ENCODE measurements at places on chromosomes 7 and 10.

GRCh38 chr7:26698194-26698593 is 166.2 kb downstream of the SKAP2 start:
- DNase-seq: no peak

GRCh38 chr7:99386584-99387238 is 12.2 kb downstream of the ARPC1B start:
- DNase-seq: no peak

DNA sequence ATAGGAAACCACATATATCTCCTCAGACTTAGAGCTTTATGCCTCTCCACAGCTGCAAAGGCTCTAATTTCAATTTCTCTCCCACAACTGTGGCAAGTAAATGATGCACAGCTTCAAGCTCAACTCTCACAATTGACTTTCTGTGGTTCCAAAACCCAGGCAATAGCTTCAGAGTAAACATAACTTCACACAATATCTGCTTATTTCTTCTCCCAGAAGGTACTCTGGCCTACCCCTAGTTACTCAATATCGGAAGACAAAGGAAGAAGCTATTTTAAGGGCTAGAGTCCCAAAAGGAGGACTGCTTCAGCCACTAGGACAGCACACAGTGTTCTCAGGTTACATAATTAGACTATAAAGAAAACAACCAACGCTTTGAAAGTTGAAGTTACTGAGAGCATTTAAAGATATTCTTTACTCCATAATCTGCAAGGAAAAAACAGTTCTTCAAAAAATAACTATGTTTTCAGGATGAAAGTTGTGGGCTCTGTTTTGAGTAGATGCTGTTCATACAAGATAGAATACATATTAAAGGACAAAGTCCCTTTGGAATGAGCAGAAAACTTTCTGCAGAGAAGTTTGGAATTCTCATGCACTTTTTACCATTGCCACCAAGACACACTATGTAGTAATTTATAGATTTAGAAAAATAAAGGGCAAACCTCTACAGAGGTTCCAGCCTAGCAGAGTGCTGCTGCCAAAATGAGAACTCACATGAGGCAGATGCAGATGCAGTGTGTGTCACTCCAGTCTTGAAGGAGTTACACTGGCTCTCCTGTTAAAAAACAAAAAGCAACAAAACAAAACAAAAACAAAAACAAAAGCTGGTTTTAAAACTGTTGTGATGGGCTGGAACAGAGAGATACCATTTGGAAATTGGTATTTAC is 81.8 kb downstream of the NT5C2 start:
- DNase-seq: no peak

GRCh38 chr7:17019106-17019505 is 137.3 kb upstream of the AGR3 start:
- no peak for DNase-seq

DNA sequence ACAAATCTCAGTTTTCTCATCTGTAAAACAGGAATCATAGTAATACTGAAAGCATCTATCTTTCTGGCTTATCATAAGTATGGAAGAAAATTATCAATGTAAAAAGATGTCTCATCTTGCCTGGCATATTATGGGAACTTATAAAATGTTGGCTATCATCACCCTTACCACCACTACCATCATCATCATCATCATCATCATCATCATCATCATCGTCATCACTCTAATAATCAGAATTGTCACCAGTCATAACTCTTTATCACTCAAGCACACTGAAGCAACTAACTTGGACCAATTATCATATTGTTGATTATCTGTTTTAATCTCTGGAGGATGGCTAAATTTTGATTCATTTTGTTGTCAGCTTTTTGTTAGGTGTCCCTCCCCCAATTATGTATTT is 825.4 kb downstream of the SORCS3 start:
- no peak for DNase-seq

DNA sequence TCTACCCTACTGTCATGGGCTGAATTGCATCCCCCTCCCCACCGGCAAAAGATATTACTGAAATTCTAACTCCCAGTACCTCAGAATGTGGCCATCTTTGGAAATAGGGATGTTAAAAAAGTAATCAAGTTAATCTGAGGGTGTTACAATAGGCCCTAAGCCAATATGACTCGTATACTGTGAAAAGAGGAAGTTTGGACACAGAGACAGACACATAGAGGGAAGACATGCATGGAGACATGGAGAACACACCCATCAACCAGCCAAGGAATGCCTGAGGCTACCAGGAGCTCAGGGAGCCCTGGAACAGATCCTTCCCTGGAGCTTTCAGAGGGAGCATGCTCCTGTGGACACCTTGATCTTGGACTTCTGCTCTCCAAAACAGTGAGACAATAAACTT is 138.2 kb upstream of the ADO start:
- no peak for DNase-seq

DNA sequence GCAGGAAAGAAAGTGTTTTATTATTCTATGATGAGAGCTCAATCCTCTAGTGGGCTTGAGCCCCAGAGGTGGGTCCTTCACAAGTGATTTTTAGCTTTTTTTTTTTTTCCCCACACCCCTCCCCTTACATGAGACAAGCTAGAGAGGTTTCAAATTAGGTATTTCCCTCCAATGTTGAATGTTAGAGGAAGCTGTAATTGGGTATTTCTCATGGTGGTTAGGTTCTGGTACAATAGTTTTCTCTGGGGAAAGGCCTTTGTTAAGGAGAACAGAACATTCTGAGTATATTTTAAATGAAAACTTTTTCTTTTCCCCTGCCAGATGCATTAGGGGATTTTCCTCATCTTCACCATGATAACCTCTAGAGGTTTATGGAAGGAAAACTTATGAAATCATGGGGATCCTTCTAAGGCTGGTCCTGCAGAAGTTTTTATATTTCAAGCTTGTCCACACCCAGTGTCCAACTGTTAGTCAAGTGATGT is 1039.7 kb downstream of the NRG3 start:
- no peak for DNase-seq

DNA sequence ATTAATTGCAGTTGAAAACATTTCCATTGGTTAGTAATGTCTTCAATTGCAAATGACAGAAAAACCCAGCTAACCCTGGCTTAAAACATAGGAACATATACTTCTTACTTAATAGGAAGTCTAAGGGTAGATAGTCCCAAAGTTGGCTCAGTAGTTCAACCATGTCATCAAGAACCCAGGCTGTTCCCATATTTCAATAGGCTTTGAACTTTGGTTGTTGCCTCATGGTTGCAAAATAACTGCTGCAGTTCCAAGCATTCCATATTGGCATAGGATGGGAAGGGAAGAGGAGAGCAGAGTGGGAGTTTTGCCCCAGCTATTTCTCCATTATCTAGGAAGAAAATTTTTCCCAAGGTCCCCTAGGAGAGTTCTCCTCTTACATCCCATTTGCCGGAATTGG is 81.4 kb upstream of the EEPD1 start:
- DNase-seq: no peak

- no peak for DNase-seq
These were observed 236.1 kb upstream of the BMPER start for GRCh38 chr7:33669251-33669670.

GRCh38 chr10:52357971-52358370 is 43.9 kb downstream of the DKK1 start:
- DNase-seq: no peak

DNA sequence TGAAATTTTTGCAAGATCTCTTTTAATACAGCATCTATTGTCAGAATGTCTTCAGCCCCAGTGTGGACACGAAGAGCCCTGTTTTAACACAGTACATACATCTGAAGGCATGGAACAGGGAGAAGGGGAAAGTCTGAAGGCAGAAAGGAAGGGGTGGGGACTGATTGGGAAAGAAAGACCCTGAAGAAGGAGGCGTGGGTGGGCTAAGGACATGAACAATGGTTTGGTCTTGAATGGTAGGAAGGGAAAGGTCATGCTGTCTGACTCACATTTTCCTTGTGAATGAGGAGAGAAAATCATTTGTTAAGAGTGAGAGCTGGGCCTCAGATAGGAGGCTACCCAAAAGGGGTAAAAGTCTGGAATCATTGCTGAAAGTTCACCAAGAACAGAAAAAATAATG is 297.1 kb downstream of the GALNT17 start:
- DNase-seq: no peak

DNA sequence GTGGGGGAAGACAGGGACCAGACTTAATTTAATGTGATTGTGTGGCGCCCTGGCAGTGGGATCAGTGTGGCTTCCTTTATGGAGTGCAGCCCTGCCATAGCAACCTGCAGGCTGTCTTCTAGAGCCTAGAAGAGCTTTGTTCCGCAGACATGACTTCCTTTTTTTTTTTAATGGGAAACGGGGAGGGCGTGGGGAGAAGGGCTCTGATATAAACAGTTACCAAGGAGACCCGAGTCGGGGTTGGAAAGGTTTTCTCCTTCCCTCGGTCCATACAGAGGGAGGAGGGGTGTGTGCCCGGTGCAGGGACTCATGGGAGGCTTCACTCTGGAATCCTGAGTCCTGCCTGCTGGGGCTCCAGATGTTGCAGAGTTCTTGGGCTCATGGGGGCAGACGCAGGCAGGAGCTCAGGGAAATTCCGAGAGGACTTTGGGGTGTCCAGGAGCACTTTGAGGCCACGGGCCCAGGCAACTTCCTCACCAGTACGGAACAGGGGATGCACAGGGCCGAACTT is 26.9 kb downstream of the TMEM120A start:
- DNase-seq: no peak

DNA sequence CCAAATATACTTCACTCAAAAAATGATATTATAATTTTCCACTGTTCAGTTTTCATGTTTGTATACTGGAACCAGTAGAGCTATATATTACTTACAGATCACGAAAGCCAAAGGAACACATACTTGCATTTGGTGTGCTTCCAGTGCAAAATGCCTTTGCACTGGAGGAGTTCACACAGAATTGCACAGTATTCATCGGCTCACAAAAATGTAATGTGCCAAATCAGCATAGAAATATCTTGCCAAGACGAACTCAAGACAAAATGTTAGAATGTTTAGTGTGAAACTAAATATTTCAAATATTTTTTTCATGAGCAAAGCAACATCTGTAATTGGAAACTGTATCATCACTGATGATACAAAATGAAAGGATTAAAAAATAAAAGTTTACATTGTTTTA is 646.2 kb upstream of the SEMA3D start:
- DNase-seq: no peak

DNA sequence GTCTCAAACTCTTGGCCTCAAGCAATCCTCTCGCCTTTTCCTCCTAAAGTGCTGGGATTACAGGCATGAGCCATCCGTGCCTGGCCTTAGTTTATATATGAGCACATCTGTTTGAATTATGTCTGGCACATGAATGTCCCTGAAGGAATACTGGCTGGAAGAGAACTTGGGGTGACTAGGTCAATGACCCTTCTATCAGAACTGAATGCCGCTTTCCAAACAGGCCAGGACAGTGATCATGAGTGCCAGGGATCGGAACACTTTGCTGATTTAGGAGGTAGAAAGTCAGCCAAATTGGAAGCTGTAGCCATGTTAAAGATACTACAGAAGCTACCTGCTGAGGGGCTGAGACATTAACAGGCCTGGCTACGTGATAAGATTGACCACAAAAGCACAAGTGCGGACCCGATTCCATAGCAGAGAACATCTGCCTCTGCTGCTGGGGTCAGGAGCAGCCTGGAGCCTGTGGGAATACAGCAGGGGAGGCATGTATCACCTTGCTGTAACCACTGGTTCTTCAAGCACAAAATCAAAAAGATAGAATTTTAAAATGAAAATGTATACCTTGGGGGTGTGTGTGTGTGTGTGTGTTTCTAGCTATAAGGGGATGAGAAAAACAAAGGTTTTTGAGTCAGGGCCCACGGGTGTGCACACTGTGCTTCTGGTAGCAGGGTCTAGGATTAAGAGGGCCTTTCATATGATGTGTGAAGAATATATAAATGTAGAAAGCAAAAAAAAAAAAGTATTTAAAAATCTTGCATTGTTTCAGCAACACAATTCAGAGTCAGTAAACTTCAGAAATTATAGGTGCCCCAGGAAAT is 293.7 kb downstream of the BBS9 start:
- DNase-seq: no peak

DNA sequence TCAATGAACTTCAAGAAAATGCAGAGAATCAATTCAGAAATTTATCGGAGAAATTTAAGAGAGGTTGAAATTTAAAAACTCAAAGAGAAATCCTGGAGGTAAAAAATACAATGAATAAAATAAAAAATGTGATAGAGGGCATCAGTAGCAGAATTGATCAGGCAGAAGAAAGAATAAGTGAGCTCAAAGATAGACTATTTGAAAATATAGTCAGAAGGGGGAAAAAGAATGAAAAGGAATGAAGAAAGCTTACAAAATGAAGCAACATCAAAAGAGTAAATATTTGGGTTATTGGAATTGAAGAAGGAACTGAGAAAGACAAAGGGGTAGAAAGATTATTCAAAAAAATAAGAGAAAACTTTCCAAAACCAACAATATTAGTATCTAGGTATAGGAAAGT is 291.4 kb downstream of the SH2D4B start:
- no peak for DNase-seq

DNA sequence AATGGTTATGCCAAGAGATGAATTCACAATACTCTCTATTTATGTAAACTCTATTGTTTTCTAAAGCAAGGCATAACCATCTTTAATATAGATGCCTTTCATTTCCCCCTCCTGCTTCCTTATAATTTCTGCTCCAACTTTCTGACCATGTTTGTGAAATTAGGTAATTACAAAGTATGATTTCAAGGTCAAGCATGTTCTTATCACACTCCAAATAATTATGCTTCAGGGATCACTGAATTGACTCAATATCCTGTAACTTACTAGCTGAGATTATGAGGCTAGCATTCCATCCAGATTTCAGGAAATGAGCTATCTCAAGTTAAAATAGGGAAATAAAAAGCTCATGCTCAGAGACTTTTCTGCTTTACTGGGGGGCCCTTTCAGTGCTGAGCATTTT is 655.9 kb upstream of the IGFBP3 start:
- no peak for DNase-seq

- no peak for DNase-seq
These were observed 8.8 kb downstream of the AKAP9 start for GRCh38 chr7:91949221-91950009.

DNA sequence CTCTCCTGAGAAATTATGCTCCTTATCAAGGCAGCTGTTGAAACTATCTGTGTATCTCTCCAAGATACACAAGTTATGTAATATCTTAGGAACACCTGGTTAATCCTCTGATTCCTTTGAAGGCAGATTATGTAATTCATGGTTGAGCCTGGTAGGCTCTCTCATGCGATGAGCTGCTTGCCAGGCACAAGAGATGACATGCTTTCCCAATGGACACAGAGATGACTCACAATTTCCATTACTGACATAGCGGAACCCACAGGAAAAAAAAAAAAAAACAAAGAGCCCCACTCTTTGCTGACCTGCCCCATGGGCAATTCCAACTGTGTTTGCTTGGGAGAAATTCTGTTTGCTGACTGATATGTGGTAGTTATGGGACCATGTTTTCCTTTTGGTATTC is 736.4 kb upstream of the PHF14 start:
- DNase-seq: no peak

DNA sequence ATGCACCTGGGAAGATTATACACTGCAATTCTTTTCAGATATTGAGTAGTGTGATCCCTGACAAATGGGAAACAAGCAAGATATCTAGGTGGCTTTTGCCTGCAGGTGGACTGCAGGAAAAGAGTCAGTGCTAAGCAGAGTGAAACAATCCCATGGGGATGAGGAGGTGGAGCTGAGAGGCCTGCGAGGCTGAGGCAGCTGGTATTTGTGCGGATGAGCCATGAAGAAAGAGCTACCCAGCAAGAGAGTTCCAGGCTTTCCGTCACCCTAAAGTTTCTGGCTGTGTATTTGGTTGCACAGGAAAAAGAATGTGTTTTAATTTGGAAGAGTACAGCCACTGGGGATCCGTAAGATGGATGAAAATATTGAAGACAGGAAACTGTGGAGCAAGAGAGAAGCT is 714.1 kb upstream of the COBL start:
- DNase-seq: no peak

GRCh38 chr10:27717224-27717623 is 28.4 kb downstream of the MKX start:
- no peak for DNase-seq
